ENCODE measurements at places on chromosomes 13 and 19.

- DNase-seq = no peak
Observed at GRCh38 chr13:95020298-95020987, 280.8 kb downstream of the ABCC4 start.

DNA sequence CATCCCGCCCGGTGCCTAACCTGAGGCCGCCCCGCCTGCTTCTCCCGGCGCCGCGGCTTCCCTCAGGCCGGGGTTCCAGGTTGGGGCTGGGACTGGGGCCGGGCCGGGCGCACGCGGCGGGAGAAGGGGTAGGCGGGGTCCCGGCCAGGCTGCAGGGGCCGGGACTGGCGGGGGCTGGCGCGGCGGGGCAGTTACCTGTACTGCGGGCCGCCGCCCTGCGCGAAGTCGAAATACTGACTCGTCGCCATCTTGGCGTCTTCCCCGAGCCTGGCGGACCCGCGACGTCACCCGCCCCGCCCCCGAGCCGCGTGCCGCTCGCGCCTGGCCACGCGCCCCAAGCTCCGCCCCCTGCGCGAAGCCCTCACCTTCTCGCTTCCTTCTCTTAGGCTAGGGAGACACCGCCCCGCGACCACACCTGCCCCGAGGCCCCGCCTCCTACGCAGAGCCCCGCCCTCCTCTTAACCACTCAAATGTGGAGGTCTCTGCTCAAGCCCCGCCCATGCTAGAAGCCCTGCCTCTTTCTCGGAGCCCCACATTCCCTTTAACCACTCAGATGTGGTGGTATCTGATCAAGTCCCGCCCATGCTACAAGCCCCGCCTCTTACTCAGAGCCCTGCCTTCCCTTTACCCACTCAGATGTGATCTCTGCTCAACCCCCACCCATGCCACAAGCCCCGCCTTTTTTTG, at the start of gene ZFR2:
Gene ZFR2 (minus strand): TSS at position 269 of the 687 bp plus-strand sequence. CDS start 21 bp downstream, at position 248.
- no peak for DNase-seq

GRCh38 chr19:4414800-4415321, 12.4 kb downstream of the CHAF1A start:
- DNase-seq = no peak

GRCh38 chr19:45496349-45496953, 396 bp downstream of the RTN2 start:
- DNase-seq = peak; percentile 76

DNA sequence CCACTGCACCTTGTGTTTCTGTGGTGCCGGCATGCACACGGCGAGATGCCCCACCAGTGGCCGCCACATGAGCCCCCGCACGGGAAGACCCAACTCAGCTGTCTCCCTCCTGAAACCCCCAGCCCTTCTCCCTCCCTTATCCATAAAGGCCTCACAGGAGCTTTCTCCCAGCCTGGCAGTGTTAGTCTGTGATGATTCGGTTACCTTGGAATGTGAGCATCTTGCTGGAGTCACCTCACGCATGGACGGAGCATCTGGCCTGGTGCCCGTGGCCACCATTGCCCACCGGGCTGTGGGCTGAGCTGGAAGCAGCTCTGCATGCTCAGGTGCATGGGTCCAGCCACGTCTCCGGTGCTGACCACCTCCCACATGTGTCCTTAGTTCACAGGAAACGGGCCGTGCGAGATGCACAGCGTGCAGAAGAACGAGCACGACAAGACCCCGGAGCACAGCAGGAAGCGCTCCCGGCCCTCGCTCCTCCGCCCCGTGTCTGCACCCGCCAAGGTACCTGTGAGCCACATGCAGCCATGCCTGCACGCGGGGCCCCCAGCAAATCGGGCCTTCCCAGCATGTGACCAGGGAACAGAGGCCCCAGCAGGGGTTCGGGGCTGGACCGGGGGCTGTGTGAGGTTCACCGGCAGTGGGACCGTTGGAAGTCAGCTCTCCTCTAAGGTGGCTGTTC, 22.0 kb downstream of the SIN3B start:
- DNase-seq = no peak

DNA sequence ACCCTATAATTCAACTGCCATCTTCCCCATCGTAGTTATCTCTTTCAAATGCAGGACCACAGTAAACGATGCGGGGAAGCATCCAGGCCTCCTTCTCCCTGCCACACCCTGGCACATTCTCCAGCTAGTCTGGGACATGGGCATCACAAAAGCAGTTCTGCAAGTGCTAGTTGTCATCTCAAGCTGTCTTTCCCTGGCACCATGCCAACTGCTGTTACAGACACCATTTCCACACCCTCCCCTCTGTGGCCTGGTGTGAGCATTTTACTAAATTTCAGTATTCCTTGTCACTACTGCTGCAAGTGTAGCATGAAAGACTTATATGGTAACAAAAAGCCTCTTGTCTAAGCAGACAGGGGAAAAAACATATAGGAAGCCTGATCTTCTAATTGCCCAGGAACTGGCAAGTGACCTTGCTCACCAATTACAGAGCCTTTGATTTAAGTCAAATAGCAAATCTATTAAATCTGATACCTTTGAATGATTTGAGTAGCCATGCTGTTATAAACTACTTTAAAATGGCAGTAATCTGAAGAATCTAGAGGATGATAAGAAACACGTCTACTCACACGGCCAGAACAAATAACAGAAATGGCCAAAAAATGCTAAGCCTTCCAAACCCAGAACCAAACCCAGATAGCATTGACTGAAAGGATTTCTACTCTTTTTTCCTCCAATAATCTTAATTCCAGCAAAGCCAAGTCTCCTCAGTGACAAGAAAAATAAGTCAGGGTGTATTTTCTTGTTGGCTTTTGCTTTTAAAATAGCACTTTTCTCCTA, 179.0 kb downstream of the NUFIP1 start:
- no peak for DNase-seq

DNA sequence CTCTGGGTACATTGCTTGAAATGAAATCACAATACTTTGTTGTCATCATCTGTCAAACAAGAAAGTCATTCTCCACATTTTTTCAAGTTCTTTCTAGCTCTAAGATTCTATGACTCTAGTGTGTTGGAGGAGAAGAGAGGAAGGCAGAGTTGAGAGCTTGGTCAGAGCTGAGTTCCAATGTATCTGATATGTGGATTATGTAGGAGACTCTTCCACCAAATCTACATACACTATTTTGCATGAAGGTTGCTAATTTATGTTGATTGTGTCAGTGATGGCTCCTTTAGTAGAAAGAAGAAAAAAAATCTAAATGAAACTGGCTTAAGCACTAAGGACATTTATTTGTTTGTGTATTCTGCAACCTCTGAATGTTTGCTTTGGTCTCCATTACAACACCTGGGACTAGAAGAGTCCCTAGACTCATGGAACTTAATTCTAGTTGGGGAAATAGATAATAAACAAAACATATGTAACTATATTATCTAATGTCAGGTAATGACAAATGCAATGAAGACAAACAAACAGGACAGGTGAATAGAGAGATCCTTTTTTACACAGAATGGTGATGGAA, 691.9 kb downstream of the UQCRFS1 start:
- DNase-seq = no peak

GRCh38 chr13:45198041-45198440, 2.8 kb downstream of the KCTD4 start:
- no peak for DNase-seq

GRCh38 chr19:47057328-47057727, 8.9 kb upstream of the TMEM160 start:
- no peak for DNase-seq

GRCh38 chr13:112252804-112253590, 123.2 kb upstream of the SPACA7 start:
- DNase-seq = no peak

GRCh38 chr13:102049853-102050252, 352.0 kb downstream of the FGF14 start:
- DNase-seq = no peak

GRCh38 chr19:50972795-50973376, 3.5 kb upstream of the KLK6 start:
- no peak for DNase-seq

GRCh38 chr13:44276061-44276460, 97.6 kb upstream of the SERP2 start:
- DNase-seq = no peak

GRCh38 chr19:4974880-4975469, 6.1 kb downstream of the KDM4B start:
- DNase-seq = no peak

- peak; percentile 81 for DNase-seq
Observed at GRCh38 chr13:26929971-26930730, 169.6 kb upstream of the GPR12 start.

- no peak for DNase-seq
Observed at GRCh38 chr19:27971071-27971470, 1241.9 kb downstream of the UQCRFS1 start.

DNA sequence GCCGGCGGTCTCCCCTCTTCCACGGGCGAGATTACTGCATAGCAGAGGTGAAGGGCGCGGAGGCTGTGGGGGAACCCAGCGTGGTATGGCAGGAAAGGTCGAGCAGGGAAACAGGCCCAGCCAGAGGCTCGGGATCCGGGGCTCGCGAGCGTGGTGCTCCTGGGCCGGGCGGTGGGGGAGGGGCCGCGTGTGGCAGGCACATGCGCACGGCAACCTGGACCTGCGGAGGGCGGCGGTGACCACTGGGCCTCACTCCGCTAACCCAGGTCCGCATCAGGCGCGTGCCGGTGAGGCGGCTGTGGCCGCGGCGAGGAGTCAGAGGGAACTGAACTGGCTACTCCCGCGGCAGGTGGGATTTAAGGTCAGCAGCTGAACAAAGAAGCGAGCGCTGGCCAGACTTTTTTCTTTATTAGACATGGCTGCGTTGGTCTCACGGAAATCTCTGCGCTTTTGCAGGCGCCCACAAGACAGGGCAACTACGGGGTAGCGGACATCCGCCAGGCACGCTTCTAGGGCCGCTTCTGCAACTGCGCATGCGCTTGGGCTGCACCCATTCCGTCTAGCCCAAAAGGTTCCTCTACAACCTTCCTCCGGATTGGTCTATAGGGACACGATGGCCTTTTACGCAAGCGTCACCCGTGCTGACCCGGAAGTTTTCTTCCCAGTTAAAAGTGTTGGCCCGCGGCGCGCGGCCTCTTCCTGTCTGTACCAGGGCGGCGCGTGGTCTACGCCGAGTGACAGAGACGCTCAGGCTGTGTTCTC, at the start of gene RPS5:
Gene RPS5 (plus strand): TSS at position 694 of the 762 bp plus-strand sequence. CDS start 869 bp downstream, outside the sequence.
- DNase-seq = peak; percentile 96

- DNase-seq = no peak
Observed at GRCh38 chr13:96822895-96823294, 171.4 kb downstream of the OXGR1 start.

DNA sequence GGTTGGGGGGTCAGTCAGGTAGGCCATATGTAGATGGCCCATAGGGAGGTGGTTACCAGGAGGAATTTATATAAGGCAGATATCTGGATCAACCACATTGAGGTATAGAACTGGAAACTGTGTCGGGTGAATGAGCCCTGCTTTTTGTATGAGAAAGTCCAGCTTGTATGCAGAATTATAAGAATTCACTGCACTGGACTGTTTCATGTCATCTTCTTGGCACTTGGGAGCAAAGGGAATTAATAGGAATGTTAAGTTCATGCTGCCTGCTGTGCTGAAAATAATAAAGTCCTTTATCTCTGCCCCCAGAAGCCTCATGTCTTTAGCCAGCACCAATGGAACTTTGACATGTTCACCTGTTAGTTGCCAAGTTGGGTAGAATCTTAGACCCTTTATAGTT, 12.3 kb downstream of the BORA start:
- DNase-seq = no peak

DNA sequence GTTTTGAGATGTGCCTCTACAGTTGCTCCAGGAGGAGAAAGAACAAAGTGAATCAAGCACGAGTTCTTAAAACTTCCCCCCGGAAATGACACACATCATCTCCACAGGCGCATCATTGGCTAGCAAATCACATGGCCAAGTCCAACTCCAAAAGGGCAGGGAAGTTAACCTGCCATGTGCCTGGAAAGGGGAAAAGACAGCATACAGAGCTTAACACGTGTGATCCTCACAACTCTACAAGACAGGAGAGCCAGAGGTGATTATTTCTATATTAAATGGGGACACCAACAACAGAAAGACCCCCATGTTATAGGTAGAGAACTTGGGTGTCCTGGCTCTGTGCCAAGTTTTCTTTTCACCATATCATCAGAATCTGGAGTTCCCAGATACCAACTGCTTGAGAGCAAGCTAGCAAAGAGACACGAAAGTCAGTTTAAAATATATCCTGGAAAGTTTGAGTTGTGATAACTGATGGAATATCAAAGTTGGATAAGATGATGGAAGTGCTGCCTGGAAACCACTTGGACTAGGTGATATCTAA, 871.1 kb downstream of the UQCRFS1 start:
- DNase-seq = no peak

DNA sequence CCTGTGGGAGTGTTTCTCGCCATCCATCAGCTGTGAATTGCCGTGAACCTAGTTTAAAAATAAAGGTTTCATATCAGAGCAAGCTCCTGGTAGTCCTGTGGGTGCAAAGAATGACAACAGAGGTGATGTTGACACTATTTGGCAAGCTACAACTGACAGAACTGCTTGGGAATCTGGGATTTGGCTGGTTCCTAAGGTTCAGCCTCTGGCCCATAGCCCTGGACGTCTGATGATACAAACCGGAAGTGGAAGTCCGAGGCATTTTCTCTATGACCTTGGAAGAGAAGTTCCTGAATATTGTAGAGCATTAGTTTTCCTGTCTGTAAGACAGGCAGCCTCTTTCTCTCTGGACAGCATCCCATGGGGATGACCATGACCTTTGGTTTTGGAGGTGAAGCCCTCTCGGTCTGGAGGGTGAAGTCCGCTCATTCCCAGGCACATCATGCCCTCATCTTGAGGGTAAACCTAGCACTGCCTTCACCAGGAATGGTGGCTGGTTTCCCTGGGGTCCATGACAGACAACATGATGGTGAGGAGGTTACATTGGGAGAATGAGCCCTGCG, 29.1 kb downstream of the GATAD2A start:
- no peak for DNase-seq

DNA sequence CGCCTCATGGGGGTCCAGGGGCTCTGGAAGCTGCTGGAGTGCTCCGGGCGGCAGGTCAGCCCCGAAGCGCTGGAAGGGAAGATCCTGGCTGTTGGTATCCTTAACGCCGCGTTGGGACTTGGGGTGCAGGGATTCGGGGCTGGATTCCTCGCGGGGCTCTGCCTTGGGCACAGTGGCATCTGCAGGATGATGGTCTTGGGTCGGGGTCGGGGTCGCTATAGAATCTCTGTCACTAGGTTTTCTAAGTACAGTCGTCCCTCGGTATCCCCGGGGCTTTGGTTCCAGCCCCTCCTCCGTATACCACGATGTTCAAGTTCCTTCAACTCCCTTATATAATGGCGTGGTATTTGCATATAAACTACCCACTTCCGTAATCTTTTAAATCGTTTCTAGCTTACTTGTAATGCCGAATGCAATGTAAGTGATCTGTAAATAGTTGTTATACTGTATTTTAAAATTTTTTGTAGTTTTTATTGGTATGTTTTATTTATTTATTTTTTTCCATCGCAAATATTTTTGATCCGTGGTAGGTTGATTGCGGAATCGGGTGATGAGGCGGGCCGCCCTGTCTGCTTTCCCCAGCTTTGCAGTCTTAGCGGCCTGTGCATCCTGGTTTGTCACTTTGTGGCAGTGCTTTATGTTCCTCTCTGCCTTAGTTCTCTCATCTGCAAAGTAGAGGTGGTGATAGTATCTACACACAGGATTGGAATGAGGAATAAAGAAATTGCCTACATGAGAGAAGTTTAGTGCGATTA, 606 bp downstream of the ERCC5 start:
- peak; percentile 72 for DNase-seq

GRCh38 chr19:2270423-2271233, 11.3 kb downstream of the PEAK3 start:
- peak; percentile 95 for DNase-seq

Data from upper lobe of right lung (tissue), 1 donor.